ENCODE measurements at places on chromosomes 3 and 15.

- DNase-seq: no peak
Observed at GRCh38 chr3:11909726-11910125, 63.0 kb upstream of the TAMM41 start.

- no peak for DNase-seq
Observed at GRCh38 chr3:130865489-130865888, 28.4 kb upstream of the ATP2C1 start.

- no peak for DNase-seq
Observed at GRCh38 chr3:177470197-177470941, 273.1 kb upstream of the TBL1XR1 start.

DNA sequence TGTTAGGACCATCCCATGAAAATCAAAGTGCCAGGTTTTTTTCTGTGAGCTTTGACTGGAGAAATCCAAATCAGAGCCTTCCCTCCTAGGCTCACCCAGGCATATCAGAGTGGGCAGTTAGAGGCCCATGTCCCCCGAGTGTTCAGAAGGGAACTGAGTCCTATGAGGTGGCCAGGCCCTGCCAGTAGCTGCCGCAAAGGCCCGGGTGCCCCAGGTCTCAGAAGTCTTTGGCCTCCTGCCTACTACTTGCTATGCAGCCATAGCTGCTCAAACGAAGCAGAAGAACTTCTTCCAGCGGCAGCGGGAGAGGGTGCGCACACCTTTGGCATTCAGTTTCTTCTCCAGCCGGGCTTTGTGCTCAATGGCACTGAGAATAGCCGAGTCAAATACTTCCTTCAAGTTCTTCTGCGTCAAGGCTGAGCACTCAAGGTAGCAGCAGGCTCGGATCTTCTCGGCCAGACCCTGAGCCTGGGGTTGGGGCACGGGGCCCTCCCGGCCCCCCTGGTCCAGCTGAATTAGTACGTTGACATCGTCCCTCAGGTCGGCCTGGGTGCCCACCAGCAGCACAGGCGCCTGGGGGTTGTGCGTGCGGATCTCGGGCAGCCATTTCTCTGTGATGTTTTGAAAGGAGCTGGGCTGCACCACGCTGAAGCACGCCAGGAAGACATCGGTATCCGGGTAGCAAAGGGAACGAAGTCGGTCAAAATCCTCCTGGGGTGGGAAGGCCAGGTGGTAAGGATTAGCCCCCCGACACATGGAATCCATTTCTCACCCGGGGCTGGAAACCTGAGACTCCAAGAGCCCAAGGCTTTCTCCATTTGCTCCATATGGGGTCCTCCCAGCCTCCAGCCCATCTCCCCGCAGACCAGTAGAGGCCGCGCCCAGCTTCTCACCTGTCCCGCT, 992 bp downstream of the RHOV start:
- no peak for DNase-seq

DNA sequence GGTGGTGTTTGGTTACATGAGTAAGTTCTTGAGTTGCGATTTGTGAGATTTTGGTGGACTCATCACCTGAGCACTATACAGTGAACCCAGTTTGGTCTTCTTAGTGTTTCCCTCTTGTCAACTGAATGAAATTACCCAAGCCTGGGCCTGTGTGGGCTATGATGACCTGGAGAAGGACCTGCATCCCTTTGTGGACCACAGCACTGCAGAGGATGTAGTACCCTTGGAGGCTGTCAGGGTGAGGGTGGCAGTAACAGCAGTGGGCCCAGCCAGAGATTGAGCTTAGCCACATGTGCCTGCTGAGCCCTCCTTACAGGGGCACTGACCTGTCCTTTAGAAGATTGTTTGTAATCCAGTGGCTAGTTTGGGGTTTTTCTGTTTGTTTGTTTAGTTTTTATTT, 250.1 kb upstream of the TRIM42 start:
- no peak for DNase-seq

DNA sequence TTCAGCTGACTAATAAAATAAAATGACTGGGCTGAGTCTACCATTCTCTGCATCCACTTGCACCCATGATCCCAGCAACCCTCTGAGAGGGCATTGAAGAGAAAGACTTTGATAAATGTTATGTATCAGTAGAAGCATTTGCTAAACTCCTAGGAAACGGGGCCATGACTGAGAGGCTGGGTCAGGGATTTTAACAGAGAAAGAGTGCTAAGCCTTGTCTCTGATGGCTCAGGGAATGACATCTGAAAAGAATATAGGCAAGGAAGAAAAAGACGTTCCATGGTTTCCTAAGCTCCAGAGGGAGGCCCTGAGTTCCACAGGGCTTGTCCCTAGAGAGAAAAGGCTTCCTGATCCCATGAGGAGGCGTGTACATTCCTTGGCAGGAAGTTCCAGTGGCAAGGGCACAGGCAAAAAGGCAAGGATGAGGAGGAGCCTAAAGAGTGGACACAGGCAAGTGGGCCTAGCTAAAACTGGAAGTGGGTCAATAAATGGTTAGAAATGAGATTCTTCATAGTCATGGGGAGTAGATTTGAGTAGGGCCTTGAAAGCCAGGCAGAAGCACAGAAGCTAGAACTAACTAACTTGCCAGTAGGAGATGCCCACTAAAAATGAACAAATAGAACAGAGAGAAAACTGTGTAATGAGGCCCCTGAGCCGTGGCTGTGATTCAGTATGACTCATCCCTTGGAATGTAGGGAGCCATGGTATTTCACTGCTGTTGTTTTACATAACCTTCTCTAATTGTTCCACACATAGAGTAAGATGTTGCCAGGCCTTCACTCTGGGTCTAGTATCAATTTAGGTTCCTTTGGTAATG, 44.9 kb upstream of the MANF start:
- DNase-seq: no peak

DNA sequence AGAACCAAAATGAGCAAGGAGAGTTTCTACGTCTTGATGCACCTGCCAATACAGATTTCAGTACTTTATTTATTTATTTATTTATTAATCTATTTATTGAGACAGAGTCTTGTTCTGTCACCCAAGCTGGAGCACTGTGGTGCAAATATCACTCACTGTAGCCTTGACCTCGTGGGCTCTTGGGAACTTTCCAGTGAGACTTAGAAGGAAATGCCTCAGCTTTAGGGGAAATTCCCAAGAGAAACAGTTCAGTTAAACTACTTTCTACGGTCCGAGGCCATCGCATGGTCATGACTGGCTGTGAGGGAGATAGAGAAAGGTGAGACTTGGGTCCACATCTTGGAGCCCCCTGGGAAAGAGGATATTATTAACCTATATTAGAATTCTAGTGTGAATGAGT, 47.0 kb upstream of the HERC1 start:
- no peak for DNase-seq
